ENCODE measurements at places on chromosomes 1 and 21.

DNA sequence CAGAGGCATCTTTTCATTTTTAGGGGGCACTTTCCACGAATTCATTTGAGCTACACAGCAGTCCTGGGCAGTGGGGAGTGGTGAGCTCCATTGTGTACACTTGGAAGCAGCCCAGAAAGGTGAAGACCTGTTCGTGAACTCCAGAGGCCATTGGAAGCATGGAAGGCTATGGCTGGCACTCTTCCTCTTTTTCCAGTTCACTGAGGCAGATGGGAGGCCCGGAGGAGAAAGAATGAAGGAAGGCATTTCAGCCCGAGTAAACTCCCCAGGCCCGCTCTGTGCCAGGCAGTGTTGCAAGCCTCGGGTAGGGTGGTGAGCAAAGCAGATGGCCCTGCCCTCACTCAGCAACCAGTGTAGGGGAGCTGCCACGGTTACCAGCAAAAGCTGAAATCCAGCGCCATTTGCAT lies 673 bp upstream of the DHCR24 start:
- DNase-seq: no peak

DNA sequence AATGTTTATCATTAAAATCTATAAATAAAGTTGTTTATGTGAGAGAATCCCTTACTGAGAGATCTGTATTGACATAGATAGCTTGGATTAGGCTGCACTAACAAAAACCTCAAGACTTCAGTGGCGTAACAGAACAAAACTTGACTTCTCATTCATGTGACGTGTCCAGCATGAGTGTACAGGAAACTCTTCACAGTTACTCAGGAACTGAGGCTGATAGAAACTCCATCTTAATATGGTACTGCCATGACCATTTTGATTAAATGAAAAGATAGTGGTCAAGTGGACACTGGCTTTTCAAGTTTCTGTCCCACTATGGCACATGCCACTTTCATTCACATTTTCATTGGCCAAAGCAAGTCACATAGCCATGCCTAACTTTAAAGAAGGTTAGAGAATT lies 3.7 kb downstream of the ST3GAL3 start:
- DNase-seq: no peak

DNA sequence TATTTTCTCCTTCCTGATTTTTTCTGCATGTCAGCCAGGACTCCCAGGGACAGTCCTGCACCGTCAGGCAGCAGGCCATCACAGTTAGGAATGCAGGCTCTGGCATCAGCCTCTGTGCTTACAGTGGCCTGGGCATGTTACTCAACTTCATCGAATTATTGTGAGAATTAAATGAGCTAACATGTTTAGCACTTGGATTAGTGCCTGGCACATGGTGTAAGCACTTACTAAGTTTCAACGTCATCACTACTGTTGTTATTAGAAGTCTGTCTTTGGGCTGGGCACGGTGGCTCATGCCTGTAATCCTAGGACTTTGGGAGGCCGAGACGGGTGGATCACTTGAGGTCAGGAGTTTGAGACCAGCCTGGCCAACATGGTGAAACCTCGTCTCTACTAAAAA lies 45.1 kb downstream of the SCCPDH start:
- DNase-seq: no peak

GRCh38 chr1:30307182-30307581 lies 416.2 kb downstream of the MATN1 start:
- no peak for DNase-seq

DNA sequence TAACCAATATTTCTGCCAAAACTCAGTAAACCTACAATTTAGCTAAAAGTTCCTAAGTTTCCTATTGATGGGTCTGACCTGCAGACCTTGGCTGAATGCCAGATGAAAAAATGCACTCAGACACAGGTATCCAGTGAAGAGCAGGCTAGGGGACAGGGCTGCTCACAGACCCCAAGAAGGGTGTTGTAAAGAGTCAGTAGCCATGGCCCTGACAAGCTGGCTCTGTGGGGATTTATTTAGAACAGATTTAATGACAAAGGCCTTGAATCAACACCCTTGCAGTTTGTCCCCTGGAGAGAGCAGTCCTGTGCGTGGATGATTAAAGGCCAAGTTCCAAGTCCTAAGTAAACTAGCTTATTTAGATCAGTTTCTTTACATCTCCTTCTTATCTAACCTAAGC lies 1243.2 kb upstream of the ADGRL4 start:
- DNase-seq: no peak

DNA sequence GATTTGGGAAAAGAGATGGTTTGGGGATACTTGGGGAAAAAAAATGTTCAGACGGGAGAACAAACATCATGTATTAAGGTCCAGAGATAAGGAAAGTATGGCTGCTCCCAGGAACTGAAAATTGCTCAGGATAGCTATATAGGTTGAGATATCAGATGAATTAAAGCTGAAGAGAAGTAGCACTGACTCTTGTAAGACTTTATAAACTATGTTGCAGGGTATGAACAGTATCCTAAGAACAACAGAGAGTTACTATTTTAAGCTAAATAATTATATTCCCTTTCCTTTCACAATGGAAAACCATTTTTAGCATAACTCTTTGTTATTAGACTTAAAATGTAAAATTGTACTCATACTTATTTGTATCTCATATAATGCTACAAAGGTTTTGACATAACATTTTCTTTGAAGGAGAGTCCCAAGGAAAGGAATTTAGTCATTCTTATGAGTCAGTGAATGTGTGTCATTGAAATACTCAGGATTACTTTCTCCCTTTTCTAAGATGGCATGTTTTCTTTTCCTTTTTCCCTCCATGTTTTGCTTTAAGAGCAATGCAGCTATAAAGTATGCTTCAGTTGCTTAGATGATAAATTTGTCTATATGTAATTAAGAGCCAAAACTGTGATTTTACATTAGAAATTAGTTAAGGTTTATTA lies 139.4 kb upstream of the KIAA1614 start:
- DNase-seq: no peak

DNA sequence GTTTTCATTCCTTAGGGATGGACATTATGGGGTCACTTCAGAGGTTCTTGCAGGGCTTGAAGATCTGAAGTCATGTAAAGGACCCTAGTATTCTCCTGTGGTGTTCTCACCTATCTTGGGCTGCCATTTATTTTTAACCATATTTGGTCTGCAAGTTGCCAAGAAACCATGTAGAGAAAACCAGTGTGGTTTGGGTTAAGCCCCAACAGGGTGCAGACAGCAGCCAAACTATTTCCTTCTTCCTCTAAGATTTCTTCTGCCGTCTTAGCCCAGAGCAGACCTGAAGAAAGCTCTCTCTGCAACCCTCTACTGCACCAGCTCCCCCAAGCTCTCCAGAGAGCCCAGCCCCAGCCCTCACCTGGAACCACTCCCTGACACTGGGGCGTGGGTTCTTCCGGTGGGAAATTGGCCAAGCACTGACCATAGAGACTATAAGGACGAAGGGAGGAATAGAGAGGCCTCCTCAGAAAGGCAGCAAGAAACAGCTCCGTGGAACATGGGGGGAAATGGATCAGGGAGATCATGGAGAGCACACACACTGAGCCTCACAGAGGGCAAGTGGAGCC lies 136.6 kb downstream of the SYF2 start:
- no peak for DNase-seq

- DNase-seq: no peak
Measured at GRCh38 chr1:43766818-43767525, 59.6 kb downstream of the ST3GAL3 start.

DNA sequence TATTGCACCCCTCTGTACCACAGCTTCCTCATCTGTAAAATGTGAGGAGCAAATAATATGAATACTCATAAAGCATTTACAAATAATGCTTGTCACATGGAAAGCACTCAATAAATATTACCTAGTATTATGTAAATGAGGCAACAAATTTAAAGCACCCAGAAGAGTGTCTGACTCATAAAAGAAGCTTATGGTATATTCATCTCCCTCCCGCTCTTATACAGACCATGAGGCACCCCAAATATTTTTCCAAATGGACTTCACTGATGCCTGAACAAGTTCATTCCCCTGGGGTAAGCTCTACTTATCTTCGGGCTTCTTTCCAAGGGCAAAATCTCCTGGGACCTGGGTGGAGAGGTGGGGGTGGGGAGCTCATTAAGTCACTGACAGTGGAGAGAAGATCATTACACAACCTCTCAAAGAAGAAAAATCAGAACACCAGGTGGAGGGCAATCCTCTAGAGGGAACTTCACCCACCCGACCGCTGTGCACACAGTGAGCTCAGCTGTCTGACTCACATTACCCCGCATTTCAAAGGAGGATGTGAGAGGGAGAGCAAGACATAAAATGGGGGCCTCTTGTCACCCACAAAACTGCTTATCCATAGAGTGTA lies 166.2 kb downstream of the ASTN1 start:
- DNase-seq: no peak

GRCh38 chr1:178150610-178151009 lies 56.7 kb downstream of the RASAL2 start:
- no peak for DNase-seq

- DNase-seq: no peak
Measured at GRCh38 chr1:32255072-32256071, 4.3 kb downstream of the LCK start.

- DNase-seq: no peak
Measured at GRCh38 chr1:42676534-42677087, 5.6 kb upstream of the YBX1 start.

DNA sequence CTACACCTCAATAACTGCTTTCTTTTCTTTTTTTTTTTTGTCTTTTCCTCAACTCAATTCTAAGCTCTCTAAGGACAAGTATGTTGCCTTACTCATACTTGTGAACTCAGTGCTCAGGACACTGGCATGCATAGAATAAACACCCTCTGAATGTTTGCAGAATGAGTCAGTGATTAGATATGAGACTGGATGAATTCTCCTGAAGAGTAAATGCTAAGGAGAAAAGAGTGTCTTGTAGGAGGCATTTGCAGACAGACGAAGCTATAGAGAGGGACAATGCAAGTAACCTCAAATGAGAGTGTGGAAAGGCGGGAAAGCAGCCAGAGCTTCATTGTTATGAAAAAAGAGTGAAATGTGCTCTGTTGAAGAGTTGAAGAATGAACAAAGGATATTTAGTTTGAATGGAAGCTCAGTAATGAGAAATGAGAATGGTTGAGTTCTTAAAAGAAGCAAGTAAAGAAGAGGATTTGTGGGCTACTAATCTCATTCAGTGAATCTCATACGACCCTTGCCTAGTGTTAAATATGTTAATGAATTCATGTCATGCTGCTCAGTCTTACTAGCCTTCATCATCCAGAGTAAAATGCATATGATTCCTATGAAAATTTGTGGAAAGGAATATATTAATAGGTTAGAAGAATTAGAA lies 166.1 kb upstream of the DPYD start:
- DNase-seq: no peak

GRCh38 chr1:48371598-48371997 lies 100.4 kb downstream of the SPATA6 start:
- no peak for DNase-seq

DNA sequence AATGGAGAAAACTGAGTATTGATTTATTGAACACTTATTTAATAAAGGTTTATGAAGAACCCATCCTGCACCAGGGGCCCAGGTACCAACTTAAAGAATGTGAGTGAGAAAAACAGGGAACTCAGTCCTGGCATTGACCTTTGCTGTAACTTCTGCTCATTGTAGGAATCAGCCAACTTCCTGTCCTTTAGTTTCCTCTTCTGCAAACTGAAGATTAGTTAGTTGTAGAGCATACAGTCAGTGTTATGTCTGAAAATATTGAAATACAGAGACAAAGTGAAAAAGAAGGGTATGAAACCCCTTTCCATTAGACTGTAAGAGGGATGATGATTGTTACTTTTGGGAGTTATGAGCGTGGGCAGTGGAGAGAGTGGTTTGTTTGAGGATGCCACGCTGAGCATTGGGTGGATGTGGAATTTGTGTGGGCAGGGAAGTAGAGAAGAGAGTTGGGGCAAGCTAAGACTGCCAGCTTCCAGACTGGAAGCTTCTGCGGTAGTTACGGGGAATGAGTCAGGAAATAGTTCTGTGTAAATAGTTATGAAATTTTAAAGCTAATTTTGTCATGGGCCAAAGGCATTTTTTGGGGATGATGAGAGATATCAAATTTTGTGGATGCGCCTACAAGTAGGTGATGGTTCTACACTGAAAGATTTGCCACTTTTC lies 89.2 kb downstream of the GPR88 start:
- no peak for DNase-seq

GRCh38 chr1:17831597-17831996 lies 76.5 kb downstream of the ACTL8 start:
- no peak for DNase-seq

DNA sequence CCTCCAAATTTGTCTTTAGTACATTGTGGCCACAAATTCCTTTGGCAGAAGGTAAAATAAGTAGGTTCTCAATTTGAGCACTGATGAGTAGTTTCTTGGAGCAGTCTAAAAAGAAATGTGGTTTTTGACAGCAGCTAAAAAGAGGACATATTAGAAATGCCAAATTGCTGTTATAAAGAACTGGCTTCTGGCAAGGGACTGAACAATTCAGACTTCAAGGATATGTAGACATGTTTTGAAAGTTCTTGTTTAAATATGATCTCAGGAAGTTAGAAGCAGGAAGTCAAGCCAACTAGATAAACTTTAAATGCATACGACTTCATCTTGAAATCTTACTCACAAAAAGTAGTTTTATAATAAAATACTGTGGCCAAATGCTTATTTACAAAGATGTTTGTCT lies 18.8 kb downstream of the C1orf52 start:
- no peak for DNase-seq

DNA sequence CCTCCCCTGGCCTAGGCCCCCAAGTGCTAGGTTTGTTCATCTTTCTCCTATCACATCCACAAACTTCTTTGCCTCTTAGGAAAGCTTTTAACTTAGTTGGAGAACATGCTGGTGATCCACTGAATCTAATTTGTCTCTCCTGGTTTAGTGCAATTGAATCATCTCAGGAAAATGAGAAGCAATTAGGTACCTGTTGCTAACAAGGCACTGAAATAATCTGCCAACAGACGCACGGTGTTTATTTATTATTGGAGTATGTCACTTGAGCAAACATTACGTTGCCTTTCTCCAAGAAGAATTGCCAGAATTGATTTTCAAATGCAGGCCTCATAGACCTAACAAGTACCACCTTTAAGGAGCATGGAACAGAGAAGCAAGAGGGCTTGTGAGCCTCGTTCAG lies 309.4 kb downstream of the NFIA start:
- DNase-seq: no peak

- no peak for DNase-seq
Measured at GRCh38 chr1:3822421-3822820, 26.1 kb upstream of the LRRC47 start.

- DNase-seq: no peak
Measured at GRCh38 chr1:115814685-115815398, 26.1 kb downstream of the NHLH2 start.

DNA sequence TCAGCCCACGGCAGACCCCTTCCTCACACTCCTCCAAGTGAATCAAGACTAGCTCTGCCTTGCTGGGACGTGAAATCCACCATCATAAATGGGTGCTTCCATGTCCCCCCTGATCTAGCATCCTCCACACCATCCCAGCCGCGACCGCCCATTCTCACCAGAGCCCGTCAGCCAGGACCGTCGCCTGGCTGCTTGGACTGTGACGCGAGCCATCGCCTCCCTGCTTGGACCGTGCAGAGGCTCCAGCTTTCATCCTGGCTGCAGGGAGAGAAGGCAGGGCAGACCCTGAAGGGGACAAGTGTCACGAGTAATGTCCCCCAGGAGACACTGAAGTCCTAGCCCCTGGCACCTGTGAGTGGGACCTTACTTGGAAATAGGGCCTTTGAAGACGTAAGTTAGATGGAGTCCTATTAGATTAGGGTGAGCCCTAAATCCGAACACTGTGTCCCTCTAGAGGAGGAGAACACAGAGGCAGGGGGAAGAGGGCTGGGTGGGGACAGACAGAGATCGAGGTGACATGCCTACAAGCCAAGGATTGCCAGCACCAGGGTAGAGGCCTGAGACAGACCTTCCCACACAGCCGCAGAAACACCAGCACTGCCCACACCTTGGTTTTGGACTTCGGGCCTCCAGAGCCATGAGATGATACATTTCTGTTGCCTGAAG lies 12.8 kb upstream of the PRKCZ start:
- no peak for DNase-seq

- DNase-seq: no peak
Measured at GRCh38 chr1:150650193-150650592, 20.8 kb upstream of the ENSA start.
